ENCODE measurements at places on chromosomes 2 and 18.

DNA sequence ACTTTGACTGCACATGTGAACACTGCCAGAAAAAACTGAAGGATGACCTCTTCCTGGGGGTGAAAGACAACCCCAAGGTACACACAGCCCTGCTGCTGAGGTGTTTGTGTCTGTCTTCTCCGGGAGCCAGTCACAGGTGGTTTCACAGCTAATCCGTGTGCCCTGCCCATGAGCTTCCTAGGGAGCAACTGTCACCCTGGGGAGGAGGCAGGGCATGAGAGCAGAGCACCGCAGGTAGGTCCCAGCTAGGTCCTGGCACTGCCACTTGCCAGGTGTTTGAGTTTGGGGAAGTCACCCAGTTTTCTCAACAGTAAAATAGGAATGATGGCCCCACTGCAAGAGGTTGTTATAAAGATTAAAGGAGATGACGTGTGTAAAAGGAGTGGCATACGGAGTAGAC lies 29.1 kb downstream of the SMYD1 start:
- DNase-seq: no peak

DNA sequence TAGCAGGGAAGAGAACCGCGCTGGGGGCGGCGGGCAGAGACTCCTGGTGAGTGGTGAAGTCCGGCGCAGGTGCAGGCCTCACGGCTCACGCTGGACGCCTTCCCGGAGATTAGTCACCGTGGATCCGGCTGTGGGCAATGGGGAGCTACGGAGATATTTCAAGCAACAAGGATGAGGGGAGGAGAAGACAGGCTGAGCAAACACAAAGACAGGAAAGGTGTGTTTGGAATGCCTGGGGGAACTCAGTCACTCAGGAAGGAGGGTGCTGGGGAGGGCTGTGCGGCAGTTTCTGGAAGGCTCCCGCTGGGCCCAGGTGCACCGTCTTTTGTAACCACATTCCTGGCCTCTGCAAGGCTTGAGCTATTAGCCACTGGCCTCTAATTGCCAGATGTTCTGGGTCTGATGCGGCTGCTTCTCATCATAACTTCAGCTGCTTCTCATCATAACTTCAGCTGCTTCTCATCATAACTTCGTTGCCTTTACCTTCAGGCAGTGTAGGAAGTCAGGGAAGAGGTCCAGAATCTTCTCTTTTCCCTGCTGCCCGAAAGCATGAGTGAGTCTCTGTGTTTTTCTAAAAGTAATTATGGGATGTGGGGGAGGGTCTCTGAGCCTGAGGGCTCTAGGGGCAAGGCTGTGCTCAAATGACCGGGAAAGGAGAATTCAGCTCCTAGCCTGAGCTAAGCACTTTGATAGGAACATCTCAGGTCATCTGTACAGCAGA lies 118.9 kb downstream of the PXDN start:
- DNase-seq: no peak

DNA sequence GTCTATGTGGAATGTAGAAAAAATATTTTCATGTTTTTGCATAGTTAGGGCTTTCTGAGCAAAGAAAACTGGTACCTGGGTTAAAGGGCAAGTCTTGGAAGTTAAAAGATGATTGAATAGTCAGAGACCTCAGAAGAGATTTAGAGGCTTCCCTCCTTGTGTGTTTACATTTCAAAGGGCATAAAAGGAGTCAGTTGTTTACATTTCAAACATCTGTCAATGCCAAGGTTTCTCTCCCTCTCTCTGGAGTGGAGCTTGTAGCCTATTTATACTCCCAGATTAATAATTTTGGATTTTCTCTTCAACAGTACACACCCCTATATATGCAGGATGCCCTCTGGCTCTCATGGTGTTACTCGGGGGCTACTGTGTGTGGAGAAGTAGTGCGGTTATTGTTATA lies 8.6 kb downstream of the M1AP start:
- DNase-seq: no peak

DNA sequence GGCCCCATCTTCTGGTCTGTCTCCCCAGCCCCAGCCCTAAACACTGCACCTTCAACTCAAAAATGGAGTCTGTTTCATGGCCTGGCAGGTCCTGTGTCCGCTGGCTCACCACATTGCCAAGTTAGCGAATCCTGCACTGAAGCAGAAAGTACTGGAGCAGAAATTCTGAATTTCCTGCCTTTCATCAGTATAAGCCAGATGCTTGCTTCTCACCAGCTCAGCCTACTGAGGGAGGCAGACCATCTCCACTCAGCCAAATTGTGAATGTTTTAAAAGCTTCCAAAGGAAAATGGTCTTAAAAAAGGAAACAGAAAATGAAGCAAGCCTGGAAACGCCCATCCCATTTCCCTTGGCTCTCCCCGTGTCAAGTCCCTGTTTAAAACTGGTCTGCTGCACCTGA lies 157.8 kb downstream of the C1D start:
- no peak for DNase-seq

DNA sequence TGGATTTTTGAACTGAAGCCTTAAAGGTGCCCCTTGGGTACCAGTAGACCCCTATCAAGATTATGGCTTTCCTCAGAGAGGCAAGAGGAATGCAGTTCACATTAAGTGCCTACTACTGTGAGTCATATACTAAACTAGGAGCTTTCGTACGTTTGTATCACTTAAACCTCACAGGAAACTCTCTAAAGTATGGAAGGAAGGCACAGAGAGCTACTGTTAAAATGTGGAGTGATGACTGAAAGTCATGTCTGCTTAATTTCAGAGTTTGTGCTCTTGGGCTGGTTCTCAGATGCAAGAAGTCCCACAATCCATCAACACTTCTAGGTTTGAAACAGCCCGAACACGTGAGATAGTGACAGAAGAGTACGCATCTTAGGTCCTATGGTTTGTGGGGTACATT lies 4.7 kb downstream of the PLCL1 start:
- no peak for DNase-seq

All from nucleus accumbens (tissue), 56 donors.